ENCODE measurements at places on chromosomes 7 and 10. TPM values are rescaled to one million over a fixed set of nuclear protein-coding genes. Genes with fewer than 3 reads are reported as not detected.

The ADK gene
- 21.8 TPM for total RNA-seq

GRCh38 chr7:25832456-25832855 lies 319.5 kb upstream of the NFE2L3 start:
- no peak for DNase-seq

- DNase-seq: no peak
These were observed 17.8 kb upstream of the GPAM start for GRCh38 chr10:112201334-112201733.

DNA sequence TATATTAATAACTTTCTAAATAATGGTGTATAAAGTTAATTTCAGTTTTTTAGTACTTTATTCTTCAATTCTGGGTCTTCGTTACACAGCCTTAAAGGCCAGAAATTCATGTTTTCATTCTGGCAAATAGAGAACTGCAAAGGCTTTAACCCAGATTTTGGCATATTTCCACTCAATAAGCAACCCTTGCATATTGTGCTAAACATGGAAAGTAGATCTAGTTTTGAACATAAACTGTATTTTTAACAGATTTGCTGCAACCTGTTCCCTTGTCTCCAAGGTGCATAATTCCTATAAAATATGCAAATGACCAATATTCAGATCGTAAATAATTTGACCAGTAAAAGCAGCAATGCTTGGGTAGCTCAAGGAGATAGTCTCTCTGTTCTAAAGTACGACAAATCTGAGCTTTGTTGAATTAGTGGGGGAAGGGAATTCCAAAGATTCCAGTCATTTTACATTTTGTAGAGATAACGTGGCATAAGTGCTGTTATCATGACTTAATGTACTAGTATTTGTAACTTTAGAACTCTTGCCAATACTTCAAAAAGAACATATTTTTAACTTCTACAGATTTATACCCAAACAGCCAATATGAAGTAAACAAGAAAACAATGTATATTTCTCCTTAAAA lies 46.4 kb upstream of the RSBN1L start:
- DNase-seq: no peak

DNA sequence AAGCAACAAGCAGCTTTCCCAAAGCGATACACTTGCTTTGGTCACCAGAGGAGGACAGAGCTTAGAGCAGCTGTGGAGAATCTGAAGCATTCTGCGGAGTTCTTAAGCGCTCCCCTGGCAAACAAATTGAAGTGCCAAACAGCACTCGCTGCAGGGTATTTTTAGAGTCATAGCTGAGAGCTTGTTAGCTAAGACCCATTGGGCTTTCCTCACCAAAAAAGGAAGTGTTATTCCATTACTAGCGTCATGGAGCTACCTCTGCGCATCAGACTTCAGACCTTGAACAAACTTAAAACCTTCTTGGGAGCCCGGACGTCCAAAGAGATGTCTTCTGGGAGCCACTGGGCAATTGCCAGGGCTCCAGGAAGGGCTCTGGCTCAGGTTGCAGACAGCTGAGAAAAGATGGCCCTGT lies 23.2 kb upstream of the BMPR1A start:
- no peak for DNase-seq

DNA sequence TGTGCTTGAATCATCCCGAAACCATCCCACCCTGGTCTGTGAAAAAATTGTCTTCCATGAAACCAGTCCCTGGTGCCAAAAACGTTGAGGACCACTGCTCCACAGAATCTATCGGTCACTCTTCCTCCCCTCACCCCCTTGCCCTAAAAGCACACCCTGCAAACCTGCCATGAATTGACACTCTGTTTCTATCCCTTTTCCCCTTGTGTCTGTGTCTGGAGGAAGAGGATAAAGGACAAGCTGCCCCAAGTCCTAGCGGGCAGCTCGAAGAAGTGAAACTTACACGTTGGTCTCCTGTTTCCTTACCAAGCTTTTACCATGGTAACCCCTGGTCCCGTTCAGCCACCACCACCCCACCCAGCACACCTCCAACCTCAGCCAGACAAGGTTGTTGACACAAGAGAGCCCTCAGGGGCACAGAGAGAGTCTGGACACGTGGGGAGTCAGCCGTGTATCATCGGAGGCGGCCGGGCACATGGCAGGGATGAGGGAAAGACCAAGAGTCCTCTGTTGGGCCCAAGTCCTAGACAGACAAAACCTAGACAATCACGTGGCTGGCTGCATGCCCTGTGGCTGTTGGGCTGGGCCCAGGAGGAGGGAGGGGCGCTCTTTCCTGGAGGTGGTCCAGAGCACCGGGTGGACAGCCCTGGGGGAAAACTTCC lies 784 bp upstream of the SERPINE1 start:
- DNase-seq: no peak

DNA sequence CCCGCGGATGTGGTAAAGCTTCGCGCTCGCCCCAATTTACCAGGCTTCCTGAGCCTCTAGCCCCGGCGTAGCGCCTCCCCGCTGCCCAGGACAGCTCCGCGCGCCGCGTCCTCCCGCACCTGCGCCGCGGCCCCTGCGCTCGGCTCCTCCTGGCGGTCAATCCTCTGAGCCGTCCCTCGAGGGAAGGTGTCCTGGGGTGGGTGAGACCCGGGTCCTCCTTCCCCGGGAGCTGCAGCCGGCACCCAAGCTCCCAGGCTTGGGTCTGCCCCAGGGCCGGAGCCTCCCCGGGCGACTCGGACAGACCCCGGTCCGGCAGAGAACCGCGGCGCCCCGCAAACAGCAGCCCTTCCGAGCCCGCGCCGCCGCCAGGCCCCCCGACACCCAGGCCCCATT lies 512 bp downstream of the OSBPL3 start:
- peak; percentile 46 for DNase-seq

DNA sequence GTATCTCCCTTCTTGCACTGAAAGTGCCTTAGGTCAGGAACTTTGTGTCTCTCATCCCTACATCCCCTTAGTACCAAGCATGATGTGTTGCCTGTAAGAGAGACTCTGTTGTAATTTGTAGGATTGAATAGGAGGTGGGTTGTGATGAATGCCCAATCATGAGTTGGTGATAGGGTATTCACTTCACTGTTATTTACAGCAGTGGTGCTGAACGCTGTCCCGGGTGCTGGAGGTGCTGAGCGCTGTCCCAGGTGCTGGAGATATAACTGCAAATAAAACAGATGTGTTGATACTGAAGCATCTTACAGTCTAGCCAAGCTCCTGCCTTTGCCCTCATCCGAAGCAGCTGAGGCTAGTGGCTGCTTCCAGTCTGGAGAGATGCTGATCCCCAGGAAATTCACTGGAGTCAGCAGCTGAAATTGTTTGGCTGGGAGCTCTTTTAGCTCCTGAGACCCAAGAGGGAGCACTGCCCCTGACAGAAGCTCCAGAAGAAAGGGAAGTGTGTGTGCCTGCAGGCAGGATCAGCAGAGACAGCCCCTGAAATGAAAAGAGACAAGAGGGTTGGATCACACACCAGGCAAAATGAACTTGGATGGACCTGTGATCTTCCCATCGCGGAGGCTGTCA lies 183.4 kb downstream of the SORCS3 start:
- no peak for DNase-seq
